ENCODE measurements at places on chromosomes 4 and X. TPM values are rescaled to one million over a fixed set of nuclear protein-coding genes. Genes with fewer than 3 reads are reported as not detected.
A peak's percentile ranks its signal among the peaks of the same experiment; 100 is the strongest.

RNF212 gene
- total RNA-seq: not detected

MAGEC2 gene
- 79.0 TPM for total RNA-seq

RAB33B gene
- 5.0 TPM for total RNA-seq

MAP7D2 gene
- total RNA-seq: 3.7 TPM

PSAPL1 gene
- not detected for total RNA-seq

JAKMIP1 gene
- 0.40 TPM for total RNA-seq

SMIM31 gene
- not detected for total RNA-seq

PARM1 gene
- total RNA-seq: 0.63 TPM

HAND2 gene
- total RNA-seq: 2.5 TPM

CETN2 gene
- total RNA-seq: 38.2 TPM

- DNase-seq: no peak
These were observed 16.8 kb upstream of the DMP1 start for GRCh38 chr4:87633243-87633642.

DNA sequence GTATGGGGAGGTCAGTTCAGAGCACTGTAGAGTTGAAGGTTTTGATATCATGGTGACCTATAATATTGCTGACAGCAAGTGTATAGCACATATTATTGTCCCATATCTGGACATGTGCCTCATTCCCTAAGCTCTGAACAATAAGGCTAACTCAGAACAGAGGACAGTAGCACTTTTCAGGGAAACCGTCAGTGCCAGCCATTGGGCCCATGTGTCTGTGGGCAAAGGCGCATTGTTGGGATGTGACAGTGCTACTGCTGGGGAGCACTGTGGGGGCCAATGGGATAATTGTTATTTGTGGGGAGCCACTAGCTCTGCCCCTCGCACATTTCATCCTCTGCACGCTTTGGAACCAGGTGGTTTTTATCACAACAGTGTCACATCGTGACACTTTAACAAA is 136.2 kb downstream of the ELOVL6 start:
- no peak for DNase-seq

DNA sequence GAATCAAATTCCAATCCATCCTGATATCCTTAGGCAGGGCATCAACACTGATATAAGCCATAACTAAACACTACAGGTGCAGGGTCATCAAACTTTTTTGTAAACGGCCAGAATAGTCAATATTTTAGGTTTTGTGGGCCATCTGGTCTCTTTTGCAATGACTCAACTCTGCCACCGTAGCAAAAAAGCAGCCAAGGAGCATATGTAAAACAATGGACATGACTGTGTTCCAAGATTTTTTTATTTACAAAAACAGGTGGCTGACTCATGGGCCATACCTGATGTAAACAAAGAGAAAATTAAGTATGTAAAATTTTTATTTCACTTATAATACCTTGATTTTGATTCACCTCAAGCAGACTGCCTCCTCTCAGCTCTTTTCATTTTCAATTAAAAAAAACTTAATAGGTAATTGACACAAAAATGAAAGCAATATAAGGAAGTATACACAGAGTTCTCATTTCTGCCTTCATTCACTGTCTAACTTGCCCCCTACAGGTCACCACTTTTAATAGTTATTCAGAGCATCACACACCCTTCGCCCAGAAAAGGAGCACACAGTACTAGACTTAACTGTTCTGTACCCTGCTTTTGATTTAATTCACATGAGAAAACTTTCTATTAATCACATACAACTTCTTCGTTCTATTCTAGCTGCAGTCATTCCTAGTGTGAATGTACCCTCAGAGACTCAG is 35.3 kb upstream of the GPM6B start:
- no peak for DNase-seq

DNA sequence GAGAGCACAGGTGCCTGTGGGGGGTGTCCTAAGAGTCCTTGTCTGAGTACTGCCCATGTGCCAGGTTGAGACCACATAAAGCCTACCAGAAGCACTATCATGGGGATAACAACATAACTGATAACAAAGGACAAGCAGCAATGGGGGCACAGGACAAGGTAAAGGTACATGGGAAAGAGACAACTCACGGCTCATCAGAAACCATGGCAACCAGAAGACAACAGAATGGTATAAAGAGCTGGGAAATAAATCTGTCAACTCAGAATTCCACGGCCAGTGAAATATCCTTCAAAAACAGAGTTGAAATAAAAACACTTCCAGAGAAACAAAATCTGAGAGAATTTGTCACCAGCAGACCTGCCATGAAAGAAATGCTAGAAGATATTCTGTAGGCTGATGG is 20.0 kb downstream of the CENPU start:
- no peak for DNase-seq

DNA sequence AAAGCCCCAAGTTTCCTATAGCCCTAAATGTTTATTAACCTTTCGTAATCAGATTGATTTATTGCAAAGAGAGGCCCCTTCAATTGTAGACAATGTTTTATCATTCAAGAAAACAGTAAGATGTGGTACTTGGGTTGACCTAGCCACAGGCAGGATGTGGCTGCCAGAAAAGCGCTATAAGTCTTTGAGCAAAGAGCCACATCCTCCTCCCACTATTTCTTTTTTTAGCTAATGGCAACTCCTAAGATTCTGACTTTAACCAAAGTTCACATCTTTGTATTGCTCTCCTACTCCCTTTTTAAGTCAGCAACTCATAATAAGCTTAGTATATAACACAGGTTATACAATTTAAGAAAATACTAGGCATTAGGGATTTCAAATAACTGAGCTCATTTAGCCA is 70.7 kb upstream of the PPP3CA start:
- peak; percentile 1 for DNase-seq

DNA sequence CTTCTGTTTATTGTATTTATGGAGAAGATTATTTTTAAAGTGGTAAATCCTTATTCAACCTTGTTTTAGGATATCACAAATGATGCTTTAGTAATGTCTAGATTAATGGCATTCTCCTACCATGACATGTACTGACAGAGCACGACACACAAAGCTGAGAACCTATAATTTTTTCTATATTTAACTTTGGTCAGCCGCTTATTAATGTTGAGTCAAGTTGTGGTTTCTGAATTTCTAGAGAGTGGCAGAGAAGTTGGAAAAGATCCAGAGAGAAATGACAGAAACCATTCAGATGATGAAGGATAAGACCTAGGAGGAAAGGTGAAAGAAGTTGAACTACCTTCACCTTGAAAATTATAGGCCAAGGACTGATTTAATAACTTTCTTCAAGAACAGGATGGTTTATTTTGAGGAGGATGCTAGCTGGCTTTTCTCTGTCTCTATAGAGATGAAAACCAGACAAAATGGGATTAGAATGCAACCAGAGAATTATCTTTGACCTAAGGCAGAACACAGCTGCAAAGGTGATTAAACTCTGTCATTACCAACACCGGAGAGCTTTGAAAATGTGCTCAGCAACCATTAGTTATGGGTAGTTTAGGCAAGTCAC is 62.6 kb upstream of the TSPAN5 start:
- DNase-seq: peak; percentile 14

GRCh38 chrX:42704454-42704853 is 73.5 kb downstream of the PPP1R2C start:
- no peak for DNase-seq

DNA sequence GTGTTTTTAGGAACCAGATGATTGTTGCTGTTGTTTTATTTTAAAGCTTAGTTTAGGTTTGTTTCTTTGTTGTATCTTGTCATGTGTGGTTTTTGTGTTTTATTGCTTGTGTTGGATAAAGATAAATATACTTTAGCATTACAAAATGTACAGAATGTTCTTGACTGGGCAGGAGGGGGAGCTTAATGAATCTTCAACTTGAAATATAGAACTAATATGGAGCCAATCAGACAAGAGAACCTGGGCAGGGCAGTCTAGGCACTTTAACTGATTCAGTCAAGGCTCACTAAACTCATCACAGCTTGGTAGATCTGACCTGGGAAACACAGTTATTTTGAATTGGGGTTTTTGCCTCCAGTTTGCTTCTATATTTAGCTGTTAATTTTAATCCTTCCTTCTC is 304.2 kb downstream of the ARHGAP24 start:
- DNase-seq: peak; percentile 14

DNA sequence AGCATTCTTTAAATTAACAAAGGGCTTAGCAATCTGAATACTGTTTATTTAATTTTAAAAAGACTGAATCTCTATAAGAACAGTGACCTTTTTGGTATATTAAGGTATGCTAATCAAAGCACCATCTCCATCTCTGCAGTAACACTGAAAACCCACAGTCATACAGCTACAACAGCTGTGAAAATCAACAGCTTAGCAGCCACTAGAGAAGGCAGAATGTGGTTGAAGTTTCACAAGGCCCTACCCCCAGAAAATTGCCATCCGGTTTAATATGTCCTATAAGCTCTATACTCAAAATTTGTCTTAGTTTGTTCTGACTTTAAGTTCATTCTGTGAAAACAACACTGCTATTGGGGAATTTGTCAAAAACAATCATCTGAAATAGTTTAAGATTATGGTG is 128.7 kb downstream of the OPHN1 start:
- DNase-seq: no peak

DNA sequence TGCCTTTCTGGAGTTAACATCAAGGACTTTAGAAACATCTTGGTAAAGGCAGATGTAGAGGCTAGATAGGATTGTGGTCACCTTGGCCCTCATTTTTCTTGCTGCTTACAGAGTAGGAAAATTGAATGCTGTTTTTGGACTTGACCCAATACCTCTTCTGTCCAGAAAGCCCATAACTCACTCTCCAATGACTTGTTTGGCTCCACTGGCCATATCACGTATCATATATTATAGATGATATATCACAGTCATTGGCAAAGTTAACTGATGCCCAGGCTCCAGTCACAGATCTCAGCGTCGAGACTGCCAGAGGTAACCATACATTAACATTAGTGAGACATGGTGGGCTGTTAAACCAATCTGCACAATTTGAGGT is 88.1 kb upstream of the PLAC1 start:
- no peak for DNase-seq

DNA sequence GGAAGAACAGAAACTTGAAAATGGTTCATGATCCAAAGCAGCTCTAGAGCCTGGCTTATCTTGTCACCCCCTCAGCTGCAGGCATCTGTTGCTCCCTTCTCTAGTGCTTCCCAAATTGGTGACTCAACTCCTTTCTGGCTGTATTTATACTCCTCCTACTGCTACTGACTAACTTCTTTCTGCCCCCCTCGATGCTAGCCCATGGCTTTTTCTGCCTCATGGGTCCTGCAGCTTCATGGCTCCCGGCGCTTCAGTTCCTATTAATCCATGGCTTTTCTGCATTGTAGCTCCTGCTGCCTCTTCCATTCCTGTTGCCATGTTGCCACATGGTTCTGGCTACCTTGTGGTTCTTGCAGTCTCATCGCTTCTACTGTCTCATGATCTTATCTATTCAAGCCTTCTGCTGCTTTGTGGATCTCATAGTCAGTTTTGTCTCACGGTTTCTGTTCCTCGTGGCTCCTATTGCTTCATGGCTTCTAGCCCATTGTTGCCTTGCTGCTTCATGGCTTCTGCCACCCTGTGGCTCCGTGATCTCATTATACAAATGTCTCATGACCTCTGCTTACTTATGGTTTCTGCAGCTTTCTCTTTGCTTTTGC is 48.1 kb downstream of the SMC1A start:
- DNase-seq: peak; percentile 13

DNA sequence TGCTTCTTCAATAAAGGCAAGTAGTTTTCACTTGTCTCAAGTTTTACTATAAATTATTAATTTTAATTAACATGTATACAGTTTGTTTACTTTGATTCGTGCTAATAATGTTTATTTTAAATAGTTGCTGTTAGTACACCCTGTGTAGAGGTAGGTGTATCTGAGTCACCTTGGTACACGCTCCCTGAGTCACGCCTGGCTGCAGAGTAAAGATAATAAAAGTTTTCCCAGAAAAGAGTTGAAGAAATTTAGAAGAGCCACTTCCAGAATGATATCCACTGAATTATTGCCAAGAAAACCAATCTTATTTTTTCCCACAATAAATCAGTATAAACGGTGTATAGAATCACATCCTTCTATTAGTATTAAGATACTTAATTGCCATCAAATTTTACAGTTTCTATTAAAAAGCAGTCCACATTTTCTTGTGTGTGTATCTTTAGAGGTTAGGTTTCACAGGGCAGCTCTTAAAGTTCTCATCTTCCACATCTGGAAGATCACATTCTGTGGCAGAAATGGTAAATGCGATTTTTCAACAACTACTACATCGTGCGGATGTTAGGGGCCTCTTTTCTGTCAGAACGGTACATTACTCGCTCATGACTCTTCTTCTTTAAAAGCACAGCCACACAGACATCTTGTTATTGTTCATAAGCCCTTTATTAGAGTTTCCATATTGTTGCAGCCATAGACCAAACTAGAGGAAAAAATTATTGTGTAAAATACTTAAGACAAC is 55.4 kb downstream of the HADH start:
- no peak for DNase-seq

- no peak for DNase-seq
These were observed 338.5 kb upstream of the FMR1 start for GRCh38 chrX:147573266-147573665.

GRCh38 chr4:110514889-110515479 is 39.0 kb downstream of the ENPEP start:
- no peak for DNase-seq

GRCh38 chr4:145887241-145887991 is 51.2 kb downstream of the ZNF827 start:
- DNase-seq: no peak

GRCh38 chrX:17788439-17788838 is 51.1 kb downstream of the SCML1 start:
- peak; percentile 38 for DNase-seq

GRCh38 chr4:156556336-156556735 is 415.3 kb downstream of the PDGFC start:
- no peak for DNase-seq

DNA sequence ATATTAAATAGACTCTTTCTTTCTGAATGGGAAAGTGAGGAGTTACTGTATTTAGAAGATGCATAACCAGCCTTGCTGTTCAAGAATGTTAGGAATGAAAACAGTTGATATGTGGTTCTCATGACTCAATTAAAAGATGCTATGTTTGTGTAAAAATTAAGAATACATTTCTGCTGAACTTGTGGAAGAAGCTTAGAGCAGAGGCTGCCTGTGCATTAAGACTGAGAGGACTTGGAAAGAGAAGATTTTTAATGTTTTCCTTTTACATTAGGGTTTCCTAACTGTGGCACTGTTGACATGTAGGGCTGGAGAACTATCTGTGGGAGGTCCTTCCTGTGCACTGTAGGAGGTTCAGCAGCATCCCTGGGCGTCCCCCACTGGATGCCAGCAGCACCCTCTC is 137.7 kb downstream of the GPR143 start:
- DNase-seq: no peak

DNA sequence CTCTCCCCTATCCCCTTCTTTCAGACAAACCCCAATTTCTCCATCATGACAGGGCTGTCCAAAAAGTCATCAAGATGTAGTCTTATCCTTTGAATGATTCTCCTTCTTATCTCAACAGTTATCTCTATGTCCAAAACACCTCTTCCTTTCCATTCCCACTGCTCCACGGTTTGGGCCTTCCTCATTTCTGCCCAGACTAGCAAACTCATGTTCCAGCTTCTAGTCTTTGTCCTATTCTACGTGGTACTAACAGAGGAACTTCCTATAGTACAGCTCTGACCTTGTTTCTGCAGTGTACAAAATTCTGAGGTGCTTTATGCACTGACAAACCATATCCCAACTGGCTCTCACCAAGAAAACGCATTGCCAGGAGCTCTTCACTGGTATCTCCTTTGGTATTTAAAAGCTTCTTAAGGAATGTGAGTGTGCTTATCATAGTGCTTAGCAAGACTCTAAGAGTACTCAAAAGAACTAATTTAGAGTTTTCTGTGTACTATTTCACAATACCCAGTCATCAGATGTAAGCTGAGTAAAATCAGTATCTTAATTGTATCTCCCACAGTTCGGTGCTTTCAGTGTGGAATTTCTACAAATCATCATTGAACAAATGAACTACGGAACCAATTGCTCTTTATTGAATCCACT is 65.5 kb downstream of the MAML3 start:
- no peak for DNase-seq

Data from Daoy (cell line).